ENCODE measurements at places on chromosomes 6 and 20.

DNA sequence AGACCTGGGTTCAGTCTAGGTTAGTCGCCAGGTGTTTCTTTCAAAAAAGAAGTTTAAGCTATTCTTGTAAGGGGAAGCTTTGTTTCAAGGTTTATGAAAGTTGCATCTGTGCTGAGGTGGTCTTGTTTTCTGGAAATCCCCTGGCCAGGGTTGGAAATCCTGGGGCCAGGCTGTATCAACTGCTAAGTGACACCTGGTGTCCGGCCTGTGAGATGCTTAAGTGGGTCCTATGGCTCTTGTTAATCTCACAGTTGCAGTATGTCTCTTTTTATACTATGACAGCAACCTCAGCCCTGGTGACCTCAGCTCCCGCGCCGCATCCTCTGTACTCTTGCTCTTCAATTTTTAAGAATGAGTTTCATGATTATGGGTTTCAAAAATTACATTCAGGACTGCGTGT, 72.0 kb downstream of the CHMP4B start:
- no peak for DNase-seq

GRCh38 chr6:163775313-163775712, 360.8 kb downstream of the QKI start:
- DNase-seq = no peak

- no peak for DNase-seq
Measured at GRCh38 chr20:45971425-45971674, 653 bp downstream of the ZNF335 start.

DNA sequence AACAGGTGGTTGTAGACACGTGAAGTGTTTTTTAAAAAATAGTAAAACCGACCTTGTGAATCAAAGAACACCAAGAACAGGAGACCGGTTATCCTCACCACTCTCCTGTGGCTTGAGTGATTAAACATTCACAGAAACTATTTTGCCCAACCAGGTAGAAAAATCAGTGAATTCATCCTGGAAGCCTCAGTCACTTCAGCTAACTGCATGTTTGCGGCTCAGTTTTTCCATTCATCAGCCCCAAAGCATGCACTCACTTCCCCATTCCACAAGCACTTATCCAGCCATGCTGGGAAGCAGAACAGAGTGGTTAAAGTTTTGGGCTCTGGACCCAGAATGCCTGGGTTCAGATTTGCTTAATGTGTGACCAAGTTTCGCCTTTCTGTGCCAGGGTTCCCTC, 2.4 kb downstream of the LRRN4 start:
- peak; percentile 72 for DNase-seq

- no peak for DNase-seq
Measured at GRCh38 chr6:166019214-166019613, 148.4 kb downstream of the TBXT start.

- DNase-seq = peak; percentile 72
Measured at GRCh38 chr20:11329271-11329670, 588.4 kb upstream of the BTBD3 start.

DNA sequence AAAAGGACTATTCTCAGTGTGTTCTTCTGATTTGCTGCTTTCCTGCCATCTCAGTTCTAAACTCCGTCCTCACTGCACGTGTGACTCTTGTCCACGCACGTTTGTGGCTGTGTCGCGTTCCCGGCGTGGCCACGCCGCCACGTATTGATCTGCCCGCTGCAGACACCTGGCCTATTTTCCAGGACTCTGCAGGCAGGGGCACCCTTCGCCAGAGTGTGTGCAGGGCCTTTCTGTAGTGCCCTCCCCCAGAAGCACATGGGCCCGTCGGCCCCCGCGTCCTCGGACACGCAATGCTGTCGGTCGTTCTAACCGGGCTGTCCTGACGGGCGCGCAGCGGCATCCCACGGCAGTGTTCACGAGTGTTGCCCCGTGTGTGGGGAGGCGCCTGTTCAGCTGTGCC, 87.6 kb downstream of the YTHDF1 start:
- DNase-seq = no peak

DNA sequence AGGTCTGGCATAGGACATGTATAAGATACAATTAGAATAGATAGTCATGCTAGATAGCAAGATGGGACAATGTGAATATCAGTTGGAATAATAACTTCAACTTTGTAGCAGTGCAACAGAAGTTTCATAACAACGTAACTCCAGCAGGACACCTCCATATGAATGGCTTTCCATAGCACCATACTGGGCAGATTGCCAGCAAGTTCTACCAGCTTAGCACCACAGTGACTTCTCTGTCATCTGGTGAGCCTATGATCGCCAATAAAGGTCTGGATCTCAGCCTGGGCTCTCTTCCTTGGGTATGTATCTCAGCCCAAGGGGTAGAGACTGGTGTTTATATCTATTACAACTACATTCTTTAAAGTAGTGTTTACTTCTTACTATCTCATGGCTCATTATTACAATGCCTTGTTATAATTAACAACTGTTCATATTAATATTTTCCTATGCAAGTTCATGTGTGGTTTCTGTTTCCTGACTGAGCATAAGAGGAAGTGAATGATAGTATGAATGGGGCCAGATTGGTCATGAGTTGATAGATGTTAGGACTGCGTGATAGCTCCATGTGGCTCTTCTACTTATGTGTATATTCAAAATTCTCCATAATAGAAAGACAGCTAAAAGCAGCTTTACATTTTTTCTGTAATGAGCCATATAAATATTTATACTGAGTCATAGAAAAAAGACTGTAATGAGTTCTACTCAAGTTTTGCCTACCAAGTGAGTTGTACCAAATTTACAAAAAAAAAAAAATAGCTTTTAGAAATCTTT, 22.9 kb downstream of the HTR1B start:
- DNase-seq = no peak

DNA sequence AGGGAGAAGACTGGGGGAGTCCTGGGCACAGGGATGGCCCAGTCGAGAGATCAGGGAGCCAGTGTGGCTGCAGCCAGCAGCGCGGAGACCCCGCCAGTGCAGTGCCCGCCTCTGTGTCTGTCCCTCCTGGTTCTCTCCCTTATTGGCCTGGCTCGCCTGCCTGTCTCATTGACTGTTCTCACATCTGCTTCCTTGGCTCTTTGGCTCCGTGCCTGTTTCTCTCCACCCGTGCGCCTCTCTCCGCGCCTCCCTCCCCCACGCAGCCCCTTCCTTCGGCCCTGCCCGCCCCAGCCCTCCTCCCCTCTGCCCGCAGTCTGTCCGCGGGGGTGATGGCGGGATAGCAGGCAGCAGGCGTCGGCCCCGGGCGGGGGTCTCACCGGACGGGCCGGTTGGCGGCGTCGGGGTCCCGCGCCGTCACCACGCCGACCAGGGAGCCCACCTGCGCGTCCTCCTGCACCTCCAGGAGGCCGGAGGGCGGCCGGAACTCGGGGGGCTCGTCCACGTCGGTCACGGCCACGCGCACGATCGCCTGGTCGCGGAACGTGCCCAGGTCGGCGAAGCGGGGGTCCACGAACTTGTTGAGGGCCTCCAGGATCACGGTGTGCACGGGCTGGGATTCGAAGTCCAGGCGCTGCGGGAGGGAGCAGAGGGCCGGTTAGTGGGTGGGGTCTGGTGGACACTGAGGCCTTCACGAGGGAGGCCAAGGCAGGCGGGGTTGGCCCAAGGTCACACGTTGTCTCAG, 92.0 kb downstream of the CD40 start:
- no peak for DNase-seq

DNA sequence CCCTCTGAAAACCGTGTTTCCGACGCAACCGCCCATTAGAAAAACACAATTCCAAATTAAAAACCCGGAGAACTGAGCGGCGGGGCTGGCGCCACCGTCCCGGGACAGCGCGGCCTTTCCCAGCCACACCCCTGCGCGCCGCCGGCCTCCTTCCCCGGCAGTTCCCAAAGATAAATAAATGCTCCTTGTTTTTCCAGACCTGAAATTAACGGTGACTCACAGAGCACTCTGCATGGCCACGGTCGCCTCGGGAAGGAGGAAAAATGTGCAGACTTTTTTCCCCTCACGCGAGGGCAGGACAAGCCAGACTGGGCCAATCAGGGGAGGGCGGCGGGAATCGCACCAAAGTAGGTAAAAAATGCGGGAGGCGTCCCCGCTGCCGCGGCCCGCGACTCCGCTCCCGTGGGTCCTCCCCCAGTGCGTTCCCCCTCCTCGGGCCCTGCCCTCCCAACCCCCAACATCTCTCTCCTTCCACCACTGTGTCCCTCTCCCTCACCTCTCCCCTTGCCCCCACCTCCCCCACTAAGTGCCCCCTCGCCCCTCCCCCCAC, 828 bp upstream of the DSTN start:
- DNase-seq = peak; percentile 96

GRCh38 chr20:23159947-23160318, 73.8 kb upstream of the CD93 start:
- DNase-seq = no peak

- peak; percentile 62 for DNase-seq
Measured at GRCh38 chr6:50791900-50792508, 26.7 kb upstream of the TFAP2B start.

DNA sequence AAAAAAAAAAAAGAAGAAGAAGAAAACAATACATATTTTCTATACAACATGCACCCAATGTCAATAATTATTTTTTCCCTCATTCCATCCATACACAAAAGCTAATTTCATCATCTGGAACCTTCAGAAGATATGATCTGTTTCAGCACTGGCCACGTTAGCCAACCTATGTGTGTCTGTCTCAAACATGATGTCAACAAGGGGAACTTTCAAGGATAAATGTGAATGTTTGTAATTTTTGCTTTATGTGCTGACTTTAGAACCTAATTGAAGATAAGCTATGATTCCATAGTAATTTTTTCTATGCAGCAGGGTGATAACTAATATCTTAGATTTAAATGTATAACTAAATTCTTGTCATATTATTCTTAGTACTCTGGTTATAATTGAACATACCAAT, 37.9 kb downstream of the IPCEF1 start:
- DNase-seq = no peak

- DNase-seq = no peak
Measured at GRCh38 chr20:15065794-15066193, 728.4 kb upstream of the FLRT3 start.

DNA sequence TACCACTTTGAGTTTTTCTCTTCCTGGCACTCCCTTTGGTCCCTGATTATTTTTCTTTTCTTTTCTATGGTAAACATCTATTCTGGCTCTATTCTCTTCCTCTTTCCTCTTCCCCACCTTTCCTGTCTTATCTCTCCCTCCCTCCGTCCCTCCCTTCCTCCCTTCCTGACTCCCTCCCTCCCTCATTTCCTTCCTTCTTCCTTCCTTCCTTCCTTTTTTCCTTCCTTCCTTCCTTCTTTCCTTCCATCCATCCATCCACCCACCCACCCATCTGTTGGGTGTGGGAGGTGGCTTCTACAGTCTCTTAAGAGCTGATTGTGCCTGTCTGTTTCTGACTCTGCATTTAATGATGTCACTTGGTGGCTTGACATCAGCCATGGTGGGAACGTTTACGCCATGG, 43.5 kb upstream of the GTSF1L start:
- no peak for DNase-seq

DNA sequence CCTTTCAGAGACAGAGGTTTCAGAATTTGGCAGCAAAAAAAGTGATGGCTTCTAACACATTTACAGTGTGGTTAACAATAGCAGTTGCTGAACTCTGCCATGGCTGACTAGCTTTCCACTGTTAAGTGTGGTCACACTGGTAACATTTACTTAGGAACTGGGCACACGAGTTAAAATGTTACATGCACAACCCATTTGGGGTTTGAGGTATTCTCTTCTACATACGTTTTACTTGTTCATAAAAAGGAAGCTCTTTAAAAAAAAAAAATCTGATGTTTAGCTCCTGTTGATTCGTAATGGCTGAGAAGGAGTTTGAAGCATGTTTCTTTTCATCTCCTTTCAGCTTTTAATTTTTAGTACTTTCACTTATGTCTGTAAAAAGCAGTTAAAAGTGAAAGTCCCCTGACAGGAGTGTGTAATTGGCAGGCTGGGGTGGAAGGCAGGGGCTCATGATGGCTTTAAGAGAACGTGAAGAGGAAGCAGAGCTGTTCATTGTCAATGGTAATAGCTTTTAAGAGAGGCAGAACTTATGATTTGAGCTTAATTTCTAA, 245.9 kb downstream of the FARS2 start:
- DNase-seq = no peak

DNA sequence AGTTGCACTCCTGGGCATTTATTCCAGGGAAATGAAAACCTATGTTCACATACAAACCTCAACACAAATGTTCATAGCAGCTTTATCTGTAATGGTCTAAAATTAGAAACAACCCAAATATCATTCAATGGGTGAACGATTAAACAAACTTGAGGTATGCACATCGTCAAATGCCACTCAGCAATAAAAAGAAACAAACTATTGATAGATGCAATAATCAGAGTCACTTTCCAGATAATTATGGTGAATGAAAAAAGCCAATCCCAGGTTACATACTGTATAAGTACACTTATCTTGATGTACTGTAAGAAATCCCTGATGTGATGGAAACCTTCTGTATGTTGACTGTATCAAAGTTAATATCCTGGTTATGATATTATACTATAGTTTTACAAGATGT, 38.8 kb downstream of the RNF24 start:
- DNase-seq = no peak

GRCh38 chr6:116018976-116019375, 41.7 kb downstream of the FRK start:
- no peak for DNase-seq

DNA sequence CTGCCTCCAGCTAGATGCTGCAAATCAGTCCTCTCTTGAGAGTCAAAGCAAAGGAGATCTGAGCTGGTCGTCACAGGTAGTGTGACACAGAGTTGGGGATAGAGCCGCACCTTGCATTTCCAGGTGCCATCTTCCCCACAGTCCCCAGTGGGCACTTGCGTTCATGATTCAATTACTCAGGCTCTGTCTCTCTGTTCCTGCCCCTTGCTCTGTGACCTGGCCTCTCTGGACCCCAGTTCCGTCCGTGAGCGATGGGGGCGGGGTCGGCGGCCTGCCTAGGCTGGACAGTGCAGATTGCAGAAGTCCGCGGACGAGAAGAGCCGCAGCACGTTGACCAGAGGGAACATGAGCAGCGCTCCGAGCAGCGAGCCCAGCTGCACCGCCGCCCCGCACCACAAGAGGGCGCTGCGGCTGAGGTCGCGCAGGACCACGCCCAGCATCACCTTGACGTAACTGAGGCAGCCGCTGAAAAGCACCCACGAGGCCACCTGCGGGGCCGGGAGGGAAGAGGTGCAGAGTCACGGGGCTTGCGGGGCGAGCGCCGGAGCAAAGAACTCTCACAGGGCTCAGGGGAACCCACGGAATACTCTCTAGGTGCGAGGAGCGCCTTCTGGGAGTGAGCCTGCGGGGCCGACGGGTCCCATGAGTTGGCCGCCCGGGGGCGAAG, 7.4 kb downstream of the SLC52A3 start:
- peak; percentile 21 for DNase-seq

GRCh38 chr6:125639466-125640020, 109.9 kb upstream of the HEY2 start:
- peak; percentile 91 for DNase-seq

GRCh38 chr6:167499161-167499660, 174.3 kb downstream of the TTLL2 start:
- no peak for DNase-seq

DNA sequence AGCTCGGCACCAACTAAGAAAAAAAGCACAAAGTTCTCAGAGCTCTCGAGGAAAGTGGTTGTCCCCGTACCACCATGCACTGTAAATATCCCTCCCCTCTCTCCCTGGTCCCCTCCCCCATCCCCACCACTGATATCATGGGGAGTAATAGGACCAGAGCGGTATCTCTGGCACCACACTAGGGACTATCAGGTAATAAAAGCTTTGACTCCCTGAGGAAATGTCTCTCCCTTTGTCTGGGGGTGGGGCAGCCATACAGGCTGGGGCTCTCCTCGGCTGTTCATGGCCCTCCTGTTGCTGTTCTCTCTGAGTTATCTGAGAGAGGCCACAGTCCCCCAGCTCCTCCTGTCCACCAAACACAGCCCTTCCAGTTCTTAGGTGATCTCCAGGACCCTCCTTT, 5.0 kb upstream of the GNRH2 start:
- no peak for DNase-seq

GRCh38 chr20:57476084-57476526, 48.8 kb downstream of the CTCFL start:
- DNase-seq = no peak

Data from bronchial epithelial cell (primary cell).